ENCODE measurements at places on chromosomes 1 and 21.

DNA sequence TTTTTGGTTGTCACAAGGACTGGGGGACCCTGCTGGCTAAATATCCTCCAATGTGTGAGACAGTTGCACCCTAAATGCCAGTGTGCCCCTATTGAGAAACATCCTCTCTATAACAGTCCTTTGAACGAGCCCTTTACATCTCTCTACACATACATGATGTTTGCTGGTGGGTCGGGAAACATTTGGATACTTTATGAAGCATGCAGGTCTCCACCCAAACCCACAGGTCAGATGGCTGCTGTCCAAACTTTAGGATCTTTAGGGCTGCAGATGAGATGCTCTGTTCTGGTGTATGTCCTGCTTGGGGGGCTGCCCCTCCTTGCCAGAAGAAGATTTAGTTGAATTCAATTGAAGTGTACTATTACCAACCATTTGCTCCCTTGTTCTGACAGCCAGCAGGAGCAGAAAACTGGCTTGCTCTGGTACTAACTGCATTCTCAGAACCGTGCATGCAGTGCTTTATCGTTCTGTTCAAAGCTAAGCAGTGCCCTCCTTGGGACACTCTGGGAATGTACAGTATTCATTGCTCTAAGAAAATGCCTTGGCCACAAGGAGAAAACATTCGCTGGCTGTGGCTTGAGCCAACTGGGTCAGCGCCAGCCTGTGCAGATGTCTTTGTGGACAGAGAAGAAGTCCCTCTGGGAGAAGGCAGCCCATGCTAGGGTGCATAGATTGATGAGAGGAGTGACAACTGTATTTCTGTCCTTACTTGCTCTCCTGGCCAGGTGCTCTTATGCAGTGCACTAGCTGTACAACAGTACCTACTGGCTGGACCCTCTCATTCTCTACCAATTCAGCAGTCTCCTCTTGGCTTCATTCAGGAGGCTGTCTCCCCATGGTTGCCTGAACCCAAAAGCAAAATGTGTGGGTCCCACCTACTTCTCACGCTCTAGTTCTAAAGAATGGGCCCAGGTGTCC is 61.4 kb upstream of the DIRAS3 start:
- peak; percentile 70 for DNase-seq

DNA sequence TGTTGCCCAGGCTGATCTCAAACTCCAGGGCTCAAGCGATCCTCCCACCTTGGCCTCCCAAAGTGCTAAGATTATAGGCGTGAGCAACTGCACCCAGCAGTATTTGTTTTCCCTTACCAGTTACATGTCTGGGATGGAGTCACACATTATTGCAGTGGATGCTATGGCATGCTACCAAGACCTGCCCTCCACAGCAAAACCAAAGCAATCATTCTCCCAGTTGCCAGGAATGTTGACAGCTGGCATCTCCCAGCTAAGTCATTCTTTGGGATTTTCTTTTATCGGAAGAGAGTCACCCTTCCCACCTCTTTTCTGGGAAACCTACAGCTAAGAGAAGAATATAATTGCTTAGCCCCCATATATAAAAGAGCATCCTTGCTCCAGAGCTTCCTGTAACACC is 49.4 kb upstream of the RGS7 start:
- no peak for DNase-seq

GRCh38 chr1:178541379-178541778 is 28.5 kb downstream of the TEX35 start:
- peak; percentile 26 for DNase-seq

GRCh38 chr1:94014635-94015488 is 105.6 kb upstream of the GCLM start:
- DNase-seq = no peak

DNA sequence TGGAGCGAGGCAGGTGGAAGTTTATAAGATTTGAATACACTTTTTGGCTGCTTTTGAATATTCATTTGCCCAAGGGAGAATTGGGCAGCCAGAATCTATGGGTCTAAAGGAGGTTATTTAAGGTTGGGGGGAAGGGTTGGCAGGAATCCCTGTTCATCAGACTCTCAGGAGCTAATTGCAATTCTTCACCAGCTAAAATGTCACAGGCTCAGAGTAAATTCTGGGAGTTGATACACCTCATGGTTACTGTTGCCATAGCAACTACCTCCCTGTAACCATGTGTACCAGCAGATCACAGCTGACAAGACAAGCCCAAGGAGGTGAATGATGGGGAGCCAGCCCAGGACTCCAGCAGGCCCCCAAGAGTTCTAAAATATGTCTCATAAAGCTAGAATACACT is 75.5 kb downstream of the CAMK2N1 start:
- DNase-seq = no peak

- DNase-seq = no peak
These were observed 252.4 kb downstream of the NUF2 start for GRCh38 chr1:163574119-163574518.

DNA sequence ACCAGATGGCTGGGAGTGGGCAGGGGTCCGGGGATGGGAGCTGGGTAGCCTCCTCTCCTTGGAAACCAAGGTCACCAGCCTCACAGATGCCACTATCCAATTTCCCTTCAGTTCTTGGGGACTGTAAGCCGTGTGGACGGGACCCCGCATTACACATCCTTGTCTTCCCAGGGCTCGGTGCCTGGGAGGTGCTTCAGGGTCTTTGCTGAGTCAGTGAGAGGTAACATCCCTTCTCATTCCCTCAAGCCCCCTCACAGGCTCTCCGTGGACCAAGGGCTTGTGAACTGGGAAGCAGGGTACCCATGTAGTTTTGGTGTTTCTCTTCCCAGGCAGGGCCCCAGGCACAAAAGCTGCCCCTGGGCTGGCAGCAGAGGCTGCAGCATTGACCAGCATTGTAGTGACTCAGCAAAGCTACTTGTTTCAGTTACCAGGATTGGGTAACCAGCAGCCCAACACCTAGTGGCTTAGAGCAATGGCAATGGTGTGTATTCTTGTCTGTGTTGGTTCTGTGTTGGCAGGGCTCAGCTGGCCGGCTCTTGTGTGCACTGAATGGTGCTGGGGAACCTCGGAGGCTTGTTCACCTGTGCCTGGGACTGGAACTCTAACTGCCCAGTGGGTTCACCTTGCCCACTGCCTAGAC is 24.6 kb upstream of the PCBP3 start:
- DNase-seq = no peak

DNA sequence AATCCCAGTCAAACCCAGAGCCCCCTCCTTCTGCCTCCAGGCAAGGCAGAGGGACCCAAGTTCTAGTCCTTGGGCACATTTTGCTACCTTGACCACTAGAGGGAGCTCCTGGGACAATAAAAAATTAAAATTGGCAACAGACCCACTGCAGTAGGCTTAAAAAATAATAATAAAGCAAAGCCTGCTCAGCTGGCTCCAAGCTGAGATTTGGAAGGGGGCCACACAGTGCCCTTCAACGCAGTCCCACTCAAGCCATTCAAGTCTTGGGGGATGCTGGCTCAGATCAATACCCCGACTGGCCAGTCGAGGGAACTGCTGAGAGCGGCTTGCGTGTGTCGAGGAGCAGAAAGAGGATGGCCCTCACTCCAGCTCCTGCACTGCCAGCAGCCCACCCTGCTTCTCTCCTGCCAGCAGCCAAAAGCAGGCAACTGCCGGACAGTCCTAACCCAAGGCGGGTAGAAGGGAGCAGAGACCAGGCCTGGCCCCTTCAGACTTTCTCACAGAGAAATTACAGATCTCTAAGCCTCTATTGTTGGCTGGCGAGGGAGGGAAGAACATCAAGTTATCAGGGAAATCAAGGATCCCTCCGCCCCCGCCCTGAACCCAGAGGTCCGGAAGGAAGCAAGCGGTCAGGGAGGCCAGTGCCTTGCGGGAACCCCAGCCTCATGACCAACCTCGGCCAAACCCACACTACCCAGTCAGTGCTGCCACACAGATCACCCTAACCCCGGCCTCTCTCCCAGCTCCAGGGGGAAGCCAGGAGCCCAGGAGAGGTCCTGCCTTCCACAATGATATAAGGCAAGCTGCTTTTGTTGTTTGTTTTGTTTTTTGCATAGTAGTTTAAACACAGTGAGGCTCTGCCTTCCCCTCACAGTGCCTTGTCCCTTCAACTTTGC is 4.9 kb upstream of the ALDH4A1 start:
- DNase-seq = peak; percentile 64

DNA sequence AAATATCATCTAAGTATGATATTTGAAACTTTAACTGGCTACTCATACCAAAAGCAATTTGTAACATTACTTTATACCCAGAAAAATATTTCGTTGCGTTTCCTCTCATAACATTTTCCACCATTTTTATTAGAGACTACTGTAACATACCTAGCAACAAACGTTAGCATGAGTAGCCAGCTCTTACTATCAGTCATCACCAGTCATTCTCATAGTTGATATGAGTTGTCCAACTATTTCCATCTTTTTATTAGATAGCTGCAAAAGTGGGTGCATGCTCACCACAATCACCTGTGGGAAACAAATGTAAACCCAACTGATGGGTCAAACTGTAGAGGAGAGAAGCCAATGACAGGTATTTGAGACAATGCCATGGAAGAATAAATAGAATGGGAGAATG is 114.6 kb downstream of the AKT3 start:
- DNase-seq = no peak

- no peak for DNase-seq
These were observed 148.4 kb downstream of the COP1 start for GRCh38 chr1:176058686-176059085.

GRCh38 chr1:207752456-207752998 is 673 bp downstream of the CD46 start:
- peak; percentile 38 for DNase-seq

GRCh38 chr21:25691976-25692375 is 42.7 kb downstream of the ATP5PF start:
- no peak for DNase-seq

- DNase-seq = no peak
These were observed 64.2 kb upstream of the RCC1 start for GRCh38 chr1:28441674-28442073.

DNA sequence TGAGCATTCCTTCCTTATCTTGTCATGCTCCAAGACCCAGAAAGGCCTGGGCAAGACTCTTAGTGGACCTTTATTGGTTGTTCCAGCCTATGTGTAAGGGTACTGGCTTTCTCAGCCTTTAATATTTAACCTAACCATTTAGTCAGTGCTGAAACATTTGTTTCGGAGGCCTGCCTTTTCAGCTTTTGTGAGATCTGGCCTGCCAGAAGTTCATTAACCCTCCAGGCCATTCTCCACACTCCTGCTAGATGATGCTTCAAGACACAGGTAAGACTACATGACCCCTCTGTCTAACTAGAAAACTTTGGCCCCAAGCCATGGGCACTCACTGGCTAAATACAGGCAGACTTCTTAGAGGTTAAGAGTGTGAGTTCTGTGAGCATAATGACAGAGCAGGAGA is 138.4 kb upstream of the ZP4 start:
- DNase-seq = no peak

DNA sequence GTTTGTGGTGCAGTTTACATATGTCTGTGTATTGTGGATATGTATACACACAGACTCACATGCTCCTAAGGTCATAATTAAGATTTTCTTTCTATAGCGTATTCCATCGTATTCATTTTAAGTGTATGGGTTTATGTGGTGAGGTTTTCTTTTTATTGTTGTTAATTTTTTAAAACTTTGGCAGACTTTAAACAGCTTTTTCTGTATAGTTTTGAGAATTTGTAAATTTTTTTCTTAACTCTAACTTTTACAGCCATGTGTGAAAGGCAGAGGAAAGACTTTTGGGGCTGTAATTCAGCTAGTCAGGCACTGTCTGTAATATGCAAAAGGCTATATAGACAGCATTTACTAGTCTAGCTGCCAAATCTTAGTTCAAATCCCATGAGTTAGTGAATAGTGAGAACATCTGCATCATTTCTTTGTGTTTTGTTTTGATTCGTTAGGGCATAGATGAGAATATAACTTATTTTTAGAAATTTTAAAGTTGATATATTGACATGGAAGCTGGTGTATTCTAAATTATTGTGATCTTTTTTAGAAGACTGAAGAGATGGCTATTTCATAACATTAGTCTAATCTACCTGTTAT is 2.3 kb downstream of the MAGI3 start:
- no peak for DNase-seq
